Urinary bladder (tissue), 4 donors: ENCODE measurements at places on chromosomes 3 and 15. TPM values are rescaled to one million over a fixed set of nuclear protein-coding genes. Genes with fewer than 3 reads are reported as not detected.

DNA sequence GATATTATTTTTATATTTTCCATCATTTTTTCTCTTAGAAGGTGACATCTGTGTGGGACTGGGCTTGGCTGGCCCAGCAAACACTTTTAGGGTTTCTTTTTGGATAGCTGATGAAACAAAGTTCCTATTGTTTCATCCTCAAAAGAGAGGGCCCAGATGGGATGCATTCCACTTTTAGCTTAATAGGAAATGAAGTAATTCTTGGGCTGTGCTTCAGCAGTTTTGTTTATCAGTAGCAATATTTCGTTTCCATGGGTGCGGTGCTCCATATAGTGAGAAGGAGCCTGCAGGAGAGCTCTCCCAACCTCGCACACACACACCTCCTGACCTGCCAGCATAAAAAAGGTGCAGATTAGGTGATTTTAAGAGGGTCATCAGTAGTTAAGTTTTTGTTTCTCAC, 147.5 kb downstream of the AKAP13 start:
- peak; percentile 80 for DNase-seq

GRCh38 chr3:11001020-11001657, 8.6 kb downstream of the SLC6A1 start:
- DNase-seq, result no peak

DNA sequence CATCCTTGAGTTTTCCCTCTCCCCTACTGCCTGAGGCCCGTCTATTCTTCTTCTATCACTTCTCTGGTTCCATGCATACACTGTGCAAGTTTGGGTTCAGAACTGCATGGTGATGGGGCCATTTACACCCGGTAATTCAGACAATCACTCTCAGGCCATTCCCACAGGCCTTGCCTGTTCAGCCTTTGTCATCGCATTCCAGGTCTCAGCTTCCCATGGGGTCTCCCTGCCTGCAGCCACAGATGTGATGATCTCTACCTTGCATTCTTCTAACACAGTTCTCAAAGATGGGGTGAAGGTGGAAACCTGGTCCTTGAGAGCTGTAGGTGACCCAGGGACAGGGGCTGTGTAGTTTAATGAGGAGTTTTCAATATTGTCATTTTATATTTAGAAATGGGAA, 209.2 kb upstream of the TOPAZ1 start:
- DNase-seq, result no peak

GRCh38 chr3:100108464-100109079, 5.7 kb downstream of the FILIP1L start:
- DNase-seq, result no peak

Gene SENP7
- total RNA-seq, result 136 TPM

Gene CHD2
- 210 TPM for total RNA-seq
